ENCODE measurements at places on chromosomes 3 and 15. TPM values are rescaled to one million over a fixed set of nuclear protein-coding genes. Genes with fewer than 3 reads are reported as not detected.

Gene PLAAT1
- not detected for polyA plus RNA-seq

DNA sequence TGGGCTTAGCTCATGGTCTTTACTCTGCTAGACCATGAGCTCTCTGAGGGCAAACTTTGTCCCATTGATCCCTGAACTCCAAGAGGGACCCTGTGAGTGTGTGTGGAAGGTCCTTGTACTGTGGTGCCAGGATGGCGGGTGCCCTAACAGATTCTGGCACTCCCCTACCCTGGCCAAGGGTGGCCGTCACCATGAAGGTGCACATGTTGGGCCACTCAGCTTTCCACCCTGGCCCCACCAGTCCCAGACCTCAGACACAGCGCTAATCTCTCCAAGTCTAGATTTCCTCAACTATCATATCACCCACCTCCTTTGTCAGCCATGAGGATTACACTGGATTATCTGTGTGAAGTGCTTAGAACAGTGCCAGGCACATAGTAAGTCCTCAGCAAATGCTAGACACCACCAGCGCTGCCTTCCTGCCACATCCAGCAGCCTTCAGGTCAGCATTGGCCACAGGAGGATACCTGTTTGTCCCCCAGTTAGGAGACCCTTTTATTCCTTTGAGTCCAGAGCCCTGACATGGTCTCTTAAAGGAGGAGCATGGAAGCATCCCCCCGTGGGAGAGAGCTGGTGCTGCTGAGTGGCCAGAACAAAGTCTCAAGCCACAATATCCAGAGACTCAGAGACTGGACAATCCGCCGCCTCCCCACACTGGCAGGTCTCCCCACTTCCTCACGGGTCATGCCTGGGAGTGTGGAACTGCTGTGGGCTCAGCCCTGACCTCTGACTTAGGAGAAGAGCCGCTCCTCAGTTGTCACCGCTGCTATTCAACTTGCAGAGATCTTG is 44.5 kb upstream of the SLCO2A1 start:
- no peak for DNase-seq

DNA sequence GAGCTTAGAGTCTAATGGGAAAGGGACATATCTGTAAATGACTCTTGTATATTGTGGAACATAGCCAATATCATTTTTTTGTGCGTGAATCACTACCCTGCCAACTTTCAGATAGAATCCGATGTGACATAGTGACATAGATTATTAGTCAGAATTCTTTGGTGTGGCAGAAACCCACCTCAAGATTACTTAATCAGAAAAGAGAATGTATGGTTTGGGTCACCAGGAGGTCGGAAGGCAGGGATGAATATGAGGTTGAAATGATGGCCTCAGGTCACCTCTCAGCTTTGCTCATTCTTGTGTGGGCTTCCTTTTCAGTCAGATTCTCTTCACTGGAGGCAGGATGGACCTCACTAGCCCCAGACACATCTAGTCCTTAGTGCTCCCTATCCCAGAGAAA is 41.4 kb downstream of the SNAPC5 start:
- no peak for DNase-seq

DNA sequence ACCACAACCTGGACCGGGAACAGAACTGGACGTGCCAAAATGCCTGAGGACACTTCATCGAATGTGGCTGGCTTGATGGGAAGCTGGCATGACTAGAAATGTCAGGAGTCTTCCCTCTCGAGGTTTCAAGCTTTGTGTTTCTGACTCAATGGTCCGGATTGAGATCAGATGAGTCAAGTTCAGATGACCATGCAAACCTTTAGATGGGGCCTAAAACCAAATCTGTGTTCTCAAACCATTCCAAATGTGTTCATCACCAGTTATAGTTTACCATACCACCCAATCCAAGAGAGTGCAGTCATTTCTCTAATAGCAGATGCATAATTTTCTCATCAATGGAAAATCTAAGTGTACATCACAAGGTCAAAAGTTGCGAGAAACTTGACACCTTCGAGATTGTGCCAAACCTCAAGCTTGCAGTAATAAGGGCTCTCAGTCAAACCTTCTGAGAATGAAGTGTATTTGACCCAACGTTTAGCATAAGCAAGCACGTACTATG is 369.1 kb downstream of the RORA start:
- DNase-seq = peak; percentile 27
